ENCODE measurements at places on chromosomes 6 and 20. TPM values are rescaled to one million over a fixed set of nuclear protein-coding genes. Genes with fewer than 3 reads are reported as not detected.

Gene DEF6
- 195 TPM for total RNA-seq

Gene PGC
- not detected for total RNA-seq

Gene CD109
- 5.0 TPM for total RNA-seq

Gene MRAP2
- not detected for total RNA-seq

Gene MCCD1
- total RNA-seq: not detected

Gene SERPINB1
- total RNA-seq: 55.1 TPM

Gene LINC00237
- total RNA-seq: not detected

Gene NFATC2
- total RNA-seq: 55.8 TPM

Gene PSORS1C1
- total RNA-seq: not detected

Gene NINL
- 2.2 TPM for total RNA-seq

Gene BEND6
- total RNA-seq: not detected

Gene POPDC3
- total RNA-seq: not detected

Gene SIRPG
- total RNA-seq: 112 TPM

Gene PDSS2
- 14.2 TPM for total RNA-seq

Gene TCP11
- total RNA-seq: not detected

Gene FAM83B
- not detected for total RNA-seq

Gene ZNF343
- 8.7 TPM for total RNA-seq

Gene CHMP4B
- total RNA-seq: 86.7 TPM

Gene PAX1
- not detected for total RNA-seq

Gene SYCP2L
- 0.13 TPM for total RNA-seq

Gene FAM8A1
- total RNA-seq: 6.2 TPM

Gene FLRT3
- not detected for total RNA-seq

Gene STX11
- 13.9 TPM for total RNA-seq

Gene CTAGE9
- total RNA-seq: not detected

Gene BLOC1S5
- total RNA-seq: 21.6 TPM
